ENCODE measurements at places on chromosomes 5 and 9. TPM values are rescaled to one million over a fixed set of nuclear protein-coding genes. Genes with fewer than 3 reads are reported as not detected.

Gene TAS2R1
- total RNA-seq = not detected

Gene SLC6A19
- total RNA-seq = 0.09 TPM

Gene CDC20B
- total RNA-seq = 0.19 TPM

Gene TMEM252
- total RNA-seq = not detected

Gene IL5
- not detected for total RNA-seq

Gene KCNV2
- not detected for total RNA-seq

Gene FAM221B
- total RNA-seq = under 0.01 TPM

Gene CCNB1
- total RNA-seq = 106 TPM

Gene OR13C4
- total RNA-seq = not detected

Gene SEMA5A
- total RNA-seq = 2.5 TPM

Gene DRD1
- total RNA-seq = 0.80 TPM

Gene LHX6
- total RNA-seq = 0.47 TPM

Gene IL31RA
- total RNA-seq = 3.3 TPM

Gene NIPSNAP3A
- 40.9 TPM for total RNA-seq

Gene ZNF883
- 2.0 TPM for total RNA-seq

Gene OLFM1
- 28.3 TPM for total RNA-seq

Gene CNTFR
- total RNA-seq = 3.9 TPM

Gene PDLIM7
- 10.8 TPM for total RNA-seq

Gene FOXD4
- 0.38 TPM for total RNA-seq

Gene PIP5K1B
- total RNA-seq = 0.94 TPM

Gene DCAF12
- total RNA-seq = 18.6 TPM

Gene CCNI2
- 8.1 TPM for total RNA-seq

Gene MYORG
- 0.52 TPM for total RNA-seq

Gene SHOC1
- total RNA-seq = under 0.01 TPM

Gene GLIPR2
- total RNA-seq = 19.8 TPM

Gene ATG10
- total RNA-seq = 12.7 TPM

Gene TAF11L10
- not detected for total RNA-seq

Gene ADAMTSL1
- total RNA-seq = 2.3 TPM

Gene DAB2IP
- 8.2 TPM for total RNA-seq

Gene CDX1
- total RNA-seq = 0.85 TPM

Gene PRDM9
- not detected for total RNA-seq

Gene DND1
- total RNA-seq = 0.52 TPM

Gene SLC36A3
- total RNA-seq = not detected

Gene IL4
- total RNA-seq = 4.5 TPM

Gene TMEM215
- not detected for total RNA-seq

Gene OMD
- total RNA-seq = 0.61 TPM

Gene MBLAC2
- total RNA-seq = 3.0 TPM

Gene CENPP
- total RNA-seq = 13.8 TPM

Gene RASGRF2
- 0.76 TPM for total RNA-seq

Gene SPATA31E1
- not detected for total RNA-seq

Gene ORM2
- 0.38 TPM for total RNA-seq

Gene SPINK5
- total RNA-seq = 3.4 TPM

Gene IFNA13
- not detected for total RNA-seq

Gene ITGA2
- 4.1 TPM for total RNA-seq

Gene PCDHB2
- 0.24 TPM for total RNA-seq

Gene LHFPL2
- 21.4 TPM for total RNA-seq

Gene GOLPH3
- 42.9 TPM for total RNA-seq
